ENCODE measurements at places on chromosomes 4 and X.

DNA sequence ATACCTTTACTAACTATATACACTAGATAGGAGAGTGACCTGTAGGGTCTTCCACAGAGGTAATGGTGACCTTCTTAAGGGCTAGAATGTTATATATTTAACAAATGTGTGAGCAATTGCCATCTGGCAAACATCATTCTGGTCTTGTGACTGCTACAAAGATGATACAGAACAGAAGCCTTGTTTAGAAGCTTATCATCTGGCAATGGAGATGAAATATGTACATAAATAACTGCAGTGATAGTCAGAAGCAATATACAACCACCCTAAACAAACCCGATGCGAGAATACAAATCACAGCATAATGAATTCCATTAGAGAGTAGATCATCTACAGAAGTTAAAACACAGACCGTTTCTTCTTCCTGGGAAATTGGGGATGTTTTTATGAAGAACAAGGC lies 952.7 kb upstream of the SLIT2 start:
- DNase-seq = peak; percentile 79

DNA sequence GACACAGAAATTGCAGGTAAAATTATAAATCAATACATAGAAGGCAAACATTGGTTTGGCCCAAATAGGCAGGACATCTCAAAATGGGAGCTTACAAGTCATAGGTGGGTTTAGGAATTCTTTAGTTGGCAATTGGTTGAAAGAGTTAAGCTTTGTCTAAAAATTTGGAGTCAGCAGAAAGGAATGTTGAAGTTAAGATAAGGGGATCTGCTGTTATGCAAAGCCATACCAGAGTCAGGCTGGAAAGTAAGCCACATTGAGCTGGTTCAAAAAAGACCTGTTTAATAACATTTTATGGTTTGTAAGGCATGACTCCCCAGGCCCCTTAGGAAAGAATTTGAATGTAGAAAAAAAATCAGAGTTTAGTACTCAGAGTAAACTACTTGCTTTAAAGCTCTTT lies 92.6 kb downstream of the IL13RA2 start:
- DNase-seq = peak; percentile 56

DNA sequence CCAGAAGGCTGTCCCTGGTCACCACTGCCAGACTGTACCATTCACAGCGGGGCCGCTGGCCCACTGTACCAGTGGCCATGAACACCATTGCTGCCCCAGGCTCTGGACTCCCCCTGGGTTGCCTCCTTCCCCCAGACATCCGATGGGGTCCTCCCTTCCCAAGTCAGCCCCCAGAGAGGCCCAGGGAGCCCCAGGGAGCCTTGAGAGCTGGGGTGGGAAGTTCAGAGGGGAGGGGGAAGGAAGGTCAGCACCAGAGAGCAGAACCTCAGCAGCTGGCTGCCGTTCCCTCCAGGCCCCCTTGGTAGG lies 441 bp upstream of the ARHGAP4 start:
- DNase-seq = no peak

- DNase-seq = peak; percentile 95
Measured at GRCh38 chr4:139988863-139989765, 164.9 kb downstream of the MAML3 start.

- no peak for DNase-seq
Measured at GRCh38 chrX:141180851-141181250, 3.9 kb upstream of the LDOC1 start.

- no peak for DNase-seq
Measured at GRCh38 chr4:8685831-8686230, 93.3 kb downstream of the CPZ start.

GRCh38 chr4:88821522-88821921 lies 123.9 kb upstream of the NAP1L5 start:
- DNase-seq = no peak

DNA sequence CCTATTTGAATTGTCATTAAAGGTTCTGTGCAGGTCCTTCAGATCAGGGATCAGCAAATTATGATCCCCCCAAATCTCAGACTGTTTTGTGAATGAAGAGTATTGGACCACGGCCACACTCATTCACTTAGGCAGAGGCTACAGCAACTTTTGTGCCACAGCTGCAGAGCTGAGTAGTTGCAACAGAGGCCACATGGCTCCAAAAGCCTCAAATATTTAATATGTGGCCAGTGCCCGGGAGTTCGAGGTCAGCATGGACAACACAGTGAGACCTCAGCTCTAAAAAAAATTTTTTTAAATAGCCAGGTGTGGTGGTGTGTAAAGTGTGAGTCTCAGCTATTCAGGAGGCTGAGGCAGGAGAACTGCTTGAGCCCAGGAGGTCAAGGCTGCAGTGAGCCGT lies 100.7 kb downstream of the NSUN7 start:
- DNase-seq = no peak
